Activated CD4-positive, alpha-beta T cell treated with anti-CD3 and anti-CD28 coated beads, Interleukin-2, amount 50 U/mL, for 1 hour (primary cell): ENCODE measurements at places on chromosomes 6 and 20.

- DNase-seq, result no peak
Observed at GRCh38 chr6:158038291-158039177, 56.9 kb downstream of the SYNJ2 start.

- no peak for DNase-seq
Observed at GRCh38 chr6:21050935-21051334, 516.7 kb downstream of the CDKAL1 start.

GRCh38 chr6:97150932-97151331 lies 132.1 kb downstream of the MMS22L start:
- no peak for DNase-seq

- no peak for DNase-seq
Observed at GRCh38 chr6:7991536-7991935, 72.7 kb downstream of the BLOC1S5 start.

GRCh38 chr6:10414756-10415616 lies at the start of gene TFAP2A:
Gene TFAP2A (minus strand): TSS chr6:10415074. CDS start chr6:10414991, 83 bp downstream.
- DNase-seq, result no peak

DNA sequence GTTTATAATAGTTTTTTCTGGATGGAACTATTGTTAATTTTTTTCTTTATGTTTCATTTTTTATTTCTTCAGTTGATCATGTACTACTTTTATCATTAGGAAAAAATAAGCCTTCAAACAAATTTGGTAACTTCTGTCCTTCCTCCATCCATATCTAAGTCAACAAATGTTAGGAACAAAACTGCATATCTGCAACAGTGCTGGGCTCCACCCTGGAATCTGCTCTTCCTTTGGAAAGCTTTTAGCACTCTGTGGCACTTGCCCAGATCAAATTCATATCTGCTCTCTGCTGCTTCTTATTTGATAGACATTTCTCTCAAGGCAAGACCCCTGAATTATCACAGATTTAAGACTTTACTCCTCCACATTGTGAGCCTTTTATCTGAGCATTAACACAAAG lies 24.3 kb upstream of the GPR63 start:
- DNase-seq, result no peak
